ENCODE measurements at places on chromosomes 16 and 17. TPM values are rescaled to one million over a fixed set of nuclear protein-coding genes. Genes with fewer than 3 reads are reported as not detected.

The CCL13 gene
- total RNA-seq, result not detected

The IKZF3 gene
- total RNA-seq, result 0.60 TPM

DNA sequence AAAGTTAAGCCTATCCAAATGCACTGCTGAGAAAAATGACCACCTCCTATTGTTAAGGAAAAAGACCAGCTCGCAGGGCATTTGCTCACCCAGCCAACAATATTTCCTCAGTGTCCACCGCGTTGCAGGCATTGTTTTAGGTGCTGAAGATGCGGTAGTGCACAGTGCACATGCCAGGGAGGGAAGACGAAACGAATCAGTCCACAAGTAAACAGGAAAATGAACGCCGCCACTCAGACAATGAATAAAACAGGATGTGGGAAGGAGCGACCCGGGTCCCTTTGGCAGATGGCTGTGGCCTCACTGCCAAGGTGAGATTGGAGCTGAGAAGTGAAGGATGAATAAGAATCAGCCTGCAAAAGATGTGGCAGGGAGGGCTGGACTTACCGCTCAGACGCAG is 249.2 kb downstream of the FOXL1 start:
- DNase-seq, result no peak

DNA sequence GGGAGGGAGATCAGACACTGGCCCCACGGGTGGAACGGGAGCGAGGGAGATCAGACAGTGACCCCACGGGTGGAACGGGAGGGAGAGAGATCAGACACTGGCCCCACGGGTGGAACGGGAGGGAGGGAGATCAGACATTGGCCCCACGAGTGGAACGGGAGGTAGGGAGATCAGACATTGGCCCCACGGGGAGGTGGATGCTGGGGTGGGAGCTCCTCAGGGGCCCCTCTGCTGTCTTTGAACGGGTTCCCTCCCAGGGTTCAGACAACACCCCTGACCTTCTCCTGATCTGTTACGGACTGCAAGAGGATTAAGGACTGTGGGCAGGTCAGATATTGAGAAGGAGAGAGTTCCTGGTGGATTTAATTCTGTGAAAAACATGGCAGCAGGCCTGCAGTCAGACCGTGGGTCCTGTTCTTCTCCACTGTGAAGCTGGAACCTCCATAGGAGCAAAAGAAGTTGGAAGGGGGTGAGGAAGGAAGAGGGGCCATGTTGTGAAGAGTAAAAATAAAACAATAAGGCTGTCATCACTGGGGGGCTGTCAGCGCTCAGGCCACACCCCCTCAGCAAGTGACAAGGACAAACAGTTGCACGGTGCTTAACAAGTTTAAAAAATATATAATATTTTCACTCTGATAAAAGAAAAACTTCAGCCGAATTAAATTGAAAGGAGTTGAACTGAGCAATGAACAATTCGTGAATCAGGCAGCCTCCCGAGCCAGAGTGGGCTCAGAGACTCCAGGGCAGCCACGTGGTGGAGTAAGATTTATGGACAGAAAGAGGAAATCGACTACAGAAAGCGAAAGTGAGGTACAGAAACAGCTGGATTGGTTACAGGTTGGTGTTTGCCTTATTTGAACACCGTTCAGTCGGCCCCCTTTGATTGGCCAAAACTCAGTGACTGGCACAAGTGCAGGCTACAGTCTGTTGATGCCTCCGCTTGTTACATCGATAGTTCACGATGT is 348.7 kb upstream of the TNRC6C start:
- DNase-seq, result no peak

DNA sequence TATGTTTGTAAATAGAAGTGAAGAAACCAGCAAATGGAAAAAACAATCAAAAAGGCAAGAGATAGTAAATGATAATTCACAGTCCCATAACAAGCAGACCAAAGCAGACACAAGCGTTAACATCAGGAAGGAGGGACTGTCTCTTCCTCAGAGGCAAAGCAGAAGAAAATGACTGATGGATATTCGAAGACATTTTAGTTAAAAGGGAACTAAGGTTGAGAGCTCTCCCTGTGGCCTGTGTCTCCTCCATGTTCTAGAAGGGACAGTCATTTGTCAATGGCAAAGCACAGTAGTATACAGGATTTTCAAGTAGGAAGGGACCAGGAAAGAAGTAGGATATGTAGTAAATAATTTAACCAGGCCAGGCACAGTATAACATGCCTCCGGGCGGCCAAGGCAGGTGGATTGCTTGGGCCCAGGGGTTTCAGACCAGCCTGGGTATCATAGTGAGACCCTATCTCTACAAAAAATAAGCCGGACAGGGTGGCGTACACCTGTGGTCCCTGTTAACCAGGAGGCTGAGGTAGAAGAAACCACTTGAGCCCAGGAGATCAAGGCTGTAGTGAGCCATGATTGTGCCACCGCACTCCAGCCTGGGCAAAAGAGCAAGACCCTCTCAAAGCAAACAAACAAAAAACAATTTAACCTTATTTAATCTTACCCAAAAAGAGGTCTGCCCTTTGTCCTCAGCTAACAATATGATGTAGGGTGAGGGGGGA is 3.7 kb downstream of the ZDHHC7 start:
- no peak for DNase-seq

DNA sequence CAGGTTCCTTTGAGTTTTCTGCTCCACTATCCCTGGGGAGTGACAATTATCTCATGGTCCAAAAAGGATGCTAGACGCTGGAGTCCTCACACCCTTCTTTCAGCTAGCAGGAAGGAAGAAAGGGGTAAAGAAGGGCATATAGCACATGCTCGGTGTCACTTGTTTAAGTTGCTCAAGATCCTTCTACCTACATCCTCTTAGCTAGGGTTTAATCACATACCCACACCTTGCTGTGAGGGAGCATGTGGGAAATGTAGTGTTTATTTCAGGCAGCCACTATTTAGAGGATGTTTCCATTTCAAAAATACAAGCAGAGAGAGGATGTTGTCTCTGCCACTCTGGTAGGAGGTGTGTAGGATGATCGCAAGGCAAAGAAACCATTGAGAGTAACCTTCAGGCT is 4.5 kb downstream of the PRKCB start:
- no peak for DNase-seq

- no peak for DNase-seq
These were observed 9.2 kb upstream of the PRKCB start for GRCh38 chr16:23826528-23827045.

DNA sequence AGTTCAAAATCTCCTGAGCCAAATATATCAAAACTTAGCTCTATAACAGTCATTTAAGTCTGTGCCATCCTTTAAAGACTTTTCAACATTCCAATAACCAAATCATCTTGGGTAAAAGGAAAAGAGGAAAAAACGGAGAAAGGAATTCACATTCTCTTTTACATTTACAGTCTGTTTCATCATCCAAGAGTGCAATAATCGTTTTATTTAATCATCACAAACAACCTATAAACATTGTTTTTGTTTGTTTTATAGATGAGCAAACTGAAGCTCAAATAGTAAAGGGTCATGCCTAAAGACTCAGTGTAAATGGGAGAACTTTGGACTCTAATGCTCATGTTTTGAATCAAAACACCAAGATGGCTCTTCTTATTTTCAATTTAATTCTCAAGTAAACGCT is 252.3 kb downstream of the TOX3 start:
- DNase-seq, result no peak

DNA sequence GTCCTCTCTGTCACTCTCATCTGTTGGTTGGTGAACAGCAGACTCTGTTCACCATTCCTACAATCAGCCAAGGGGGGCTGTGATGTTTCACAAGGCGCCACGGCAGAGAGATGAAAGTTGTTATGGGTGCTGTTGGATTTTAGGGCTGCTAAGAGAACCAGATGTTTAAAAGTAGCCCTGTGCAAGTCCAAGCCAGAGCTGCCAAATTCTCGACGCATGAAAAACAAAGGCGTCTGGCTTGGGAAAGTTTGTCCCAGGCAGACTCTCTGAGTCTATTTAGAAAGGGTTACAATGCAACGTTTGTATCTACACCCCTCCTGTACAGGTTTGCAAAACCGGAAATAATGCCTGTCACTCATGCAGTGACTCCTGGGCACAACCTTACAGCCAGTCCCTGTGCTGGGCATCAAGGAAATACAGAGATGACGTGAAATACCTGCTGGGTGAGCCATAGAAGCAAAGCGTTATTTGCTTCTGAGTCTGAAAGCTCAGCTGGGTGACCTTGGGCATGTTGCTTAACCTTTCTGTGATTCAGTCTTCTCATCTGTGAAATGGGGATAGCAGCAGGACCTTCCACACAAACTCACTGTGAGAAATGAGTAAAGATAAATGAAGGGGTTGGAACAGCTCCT is 74.8 kb downstream of the XYLT1 start:
- no peak for DNase-seq

GRCh38 chr16:10926867-10927266 is 15.4 kb downstream of the DEXI start:
- no peak for DNase-seq

GRCh38 chr17:79749156-79749815 is 18.5 kb downstream of the ENPP7 start:
- no peak for DNase-seq

Data from suprapubic skin (tissue), 4 donors.